NB4 (cell line): ENCODE measurements at places on chromosomes 1 and 21.

DNA sequence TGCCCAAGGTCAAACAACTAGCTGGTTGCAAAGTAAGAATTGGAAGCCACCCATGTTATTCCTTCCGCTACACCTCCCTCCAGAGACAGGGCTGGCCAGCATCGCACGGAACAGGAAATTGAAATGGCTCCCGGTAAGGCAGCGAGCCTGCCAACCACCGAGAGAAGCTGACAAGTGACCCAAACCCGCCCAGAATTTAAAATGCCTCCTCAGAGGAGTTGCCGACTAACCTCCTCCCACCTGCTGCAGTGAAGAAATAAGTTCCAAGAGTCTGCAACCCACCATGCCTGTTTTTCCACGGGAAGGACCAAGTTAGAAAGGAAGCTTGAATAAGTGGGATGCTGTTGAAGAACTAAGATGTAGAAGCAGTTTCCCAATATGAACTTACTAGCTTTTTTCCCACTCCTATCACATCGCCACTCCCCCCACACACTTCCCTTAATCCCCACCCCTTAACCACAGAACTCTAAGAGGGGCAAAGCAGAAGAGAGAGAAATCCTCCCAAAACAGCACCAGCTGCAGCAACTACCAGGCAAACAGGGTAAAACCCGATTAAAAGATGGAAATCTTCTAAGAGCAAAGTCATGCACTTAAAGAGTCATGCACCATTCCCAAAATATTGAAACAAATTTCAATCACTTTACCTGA, 78.6 kb downstream of the TIAM1 start:
- no peak for DNase-seq

- no peak for DNase-seq
Observed at GRCh38 chr1:58431901-58432620, 114.5 kb downstream of the OMA1 start.

GRCh38 chr21:33189237-33189636, 40.5 kb upstream of the IFNAR2 start:
- no peak for DNase-seq

- DNase-seq, result no peak
Observed at GRCh38 chr1:22142315-22143064, 407 bp downstream of the WNT4 start.

DNA sequence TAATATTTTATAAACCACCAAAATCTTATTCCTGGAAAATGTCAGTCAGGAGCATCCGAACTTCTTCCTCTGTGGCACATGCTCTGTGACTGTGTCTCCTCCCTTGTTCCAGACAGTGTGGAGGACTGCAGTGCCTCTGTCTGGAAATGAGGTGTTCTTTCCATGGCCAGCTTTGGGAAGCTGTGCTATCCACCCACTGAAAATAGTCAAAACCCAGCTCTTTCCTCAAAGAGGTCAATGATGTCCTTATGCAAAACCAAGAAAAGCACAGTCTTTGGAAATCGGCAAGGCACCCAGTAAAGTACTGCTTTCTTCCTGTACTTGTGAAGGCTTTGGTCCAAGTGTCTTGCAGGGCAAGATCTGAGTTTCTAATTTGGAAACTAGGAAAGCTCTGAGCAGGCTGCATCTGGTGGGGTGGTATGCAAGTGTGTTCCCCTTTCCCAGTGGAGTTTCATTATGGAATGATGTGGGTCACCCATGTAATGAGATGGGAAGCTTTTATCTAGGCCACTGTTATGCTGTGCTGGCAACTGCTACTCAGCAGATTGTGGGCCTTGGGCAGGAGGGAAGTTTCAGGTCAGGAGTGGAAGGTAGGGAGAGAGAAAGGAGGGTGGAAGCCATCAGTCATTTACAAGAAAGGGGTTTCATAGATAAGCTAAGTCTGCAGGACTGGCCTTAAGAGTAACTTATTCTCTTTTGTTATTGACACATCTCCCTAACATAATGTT, 6.0 kb downstream of the KIAA0040 start:
- no peak for DNase-seq

DNA sequence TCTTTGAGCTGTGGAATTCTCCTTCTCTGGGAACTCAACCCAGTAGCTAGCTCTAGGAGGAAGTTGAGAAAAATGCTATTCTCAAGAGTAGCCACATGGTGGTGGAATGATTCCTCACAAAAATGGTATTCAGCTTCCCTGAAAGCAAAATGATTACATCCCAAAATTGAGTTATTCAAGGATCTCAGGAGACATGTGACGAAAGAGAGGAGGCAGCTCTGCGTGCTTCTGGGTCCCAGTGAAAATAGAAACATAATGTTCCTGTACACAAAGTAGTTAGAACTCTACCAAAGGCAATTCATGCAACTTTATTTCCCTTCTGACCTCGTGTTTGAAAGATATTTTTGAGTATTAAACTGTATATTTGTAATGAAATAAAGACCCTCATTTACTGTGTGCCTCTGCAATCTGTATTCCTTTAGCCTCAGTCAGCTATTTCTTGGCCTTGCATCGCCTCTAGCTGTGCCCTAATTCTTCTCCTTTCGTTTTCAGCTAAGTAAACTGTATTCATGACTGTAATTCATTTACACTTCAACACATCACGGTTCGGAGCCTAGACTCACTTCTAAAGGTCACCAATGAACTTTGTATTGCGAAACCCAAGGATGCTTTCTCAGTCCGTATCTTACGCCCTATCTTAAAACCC, 167.3 kb downstream of the FASLG start:
- DNase-seq, result peak; percentile 55

DNA sequence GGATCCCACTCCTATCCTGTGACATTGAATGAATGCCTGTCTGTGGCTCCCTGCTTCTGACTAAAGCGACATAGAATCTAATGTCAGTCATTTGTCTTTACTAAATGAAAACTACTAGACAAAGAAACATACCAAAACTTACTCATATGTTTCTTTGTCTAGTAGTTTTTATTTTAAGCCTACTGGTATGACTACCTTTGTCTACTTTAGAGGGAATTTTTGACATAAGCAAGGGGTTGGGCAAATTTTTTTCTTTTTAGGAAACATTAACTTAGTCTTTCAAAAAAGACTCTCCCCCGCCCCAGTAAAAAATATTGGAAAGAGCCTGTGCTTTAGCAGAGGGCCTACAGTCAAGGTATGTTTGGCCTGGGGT, 4.9 kb downstream of the NEK7 start:
- no peak for DNase-seq

GRCh38 chr1:111707906-111708305, 31.3 kb downstream of the INKA2 start:
- no peak for DNase-seq

DNA sequence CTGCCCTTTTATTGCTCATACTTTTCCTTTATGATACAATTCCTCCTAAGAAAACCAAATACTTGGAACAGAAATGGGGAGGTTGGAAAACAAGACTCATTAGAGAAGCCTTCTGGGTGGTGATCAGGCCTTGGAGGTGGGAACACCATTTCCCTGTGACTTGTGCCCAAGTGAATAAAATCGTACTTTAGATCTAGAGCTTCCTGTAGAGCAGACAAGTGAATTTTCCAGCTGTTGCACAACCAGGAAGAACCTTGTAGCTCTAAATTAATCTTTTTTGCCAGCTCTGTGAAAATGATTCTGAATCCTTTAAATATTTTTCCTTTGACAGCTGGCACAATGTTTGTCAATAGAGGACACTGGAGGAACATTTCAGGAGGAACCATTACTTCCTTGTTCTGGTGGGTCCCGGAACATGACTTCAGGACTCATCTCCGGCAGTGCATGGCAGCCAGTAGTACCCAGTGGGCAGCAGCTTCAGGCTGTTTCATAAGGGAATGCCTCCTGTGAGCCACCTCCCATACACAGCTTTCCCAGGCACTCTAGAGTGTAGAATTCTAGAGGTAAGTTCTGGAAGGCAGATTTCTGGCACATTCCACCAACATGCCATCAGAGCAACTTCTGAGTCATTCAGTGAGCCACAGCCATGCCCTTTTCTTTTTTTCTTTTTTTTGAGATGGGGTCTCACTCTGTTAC, 5.5 kb upstream of the SNAPIN start:
- DNase-seq, result no peak

DNA sequence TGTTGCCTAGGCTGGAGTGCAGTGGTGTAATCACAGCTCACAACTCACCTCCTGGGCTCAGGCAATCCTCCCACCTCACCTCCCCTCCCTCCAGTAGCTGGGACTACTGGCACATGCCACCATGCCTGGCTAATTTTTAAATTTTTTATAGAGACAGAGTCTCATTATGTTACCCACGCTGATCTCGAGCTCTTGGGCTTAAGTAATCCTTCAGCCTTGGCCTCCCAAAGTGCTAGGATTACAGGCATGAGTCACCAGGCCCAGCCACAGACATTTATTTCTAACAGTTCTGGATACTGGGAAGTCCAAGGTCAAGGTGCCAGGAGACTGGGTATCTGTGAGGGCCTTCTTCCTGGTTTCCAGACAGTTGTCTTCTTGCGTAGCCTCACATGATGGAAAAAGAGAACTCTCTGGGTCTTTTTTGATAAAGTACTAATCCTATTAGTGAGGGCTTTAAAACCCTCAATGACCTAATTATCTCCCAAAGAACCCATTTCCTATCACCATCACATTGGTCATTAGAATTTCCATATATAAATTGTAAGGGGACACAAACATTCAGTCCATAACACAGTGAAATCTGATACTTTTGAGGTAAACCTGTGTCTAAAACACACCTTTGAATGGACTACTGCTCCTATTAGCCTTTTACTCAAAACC, 67.9 kb downstream of the PHACTR4 start:
- DNase-seq, result peak; percentile 33

- no peak for DNase-seq
Observed at GRCh38 chr1:154951901-154952657, 3.8 kb downstream of the PBXIP1 start.

DNA sequence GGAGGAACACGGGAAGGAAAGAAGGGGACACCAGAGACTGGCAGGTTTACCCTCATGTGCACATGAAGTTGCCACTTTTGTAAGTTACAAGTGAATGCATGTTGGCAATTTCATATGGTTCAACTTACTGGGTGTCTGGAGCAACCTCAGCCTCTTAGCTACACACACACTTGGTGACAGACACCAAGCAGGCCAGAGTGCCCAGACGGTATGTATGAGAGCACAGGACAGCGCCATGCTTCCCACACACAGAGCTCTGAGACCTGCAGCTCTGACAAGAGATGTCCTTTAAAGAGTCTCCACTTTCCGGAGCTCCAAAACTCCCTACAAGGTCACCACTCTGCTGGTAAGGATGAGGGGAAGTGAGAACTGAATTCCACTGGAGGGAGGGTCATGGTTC, 1.9 kb upstream of the TRABD2B start:
- no peak for DNase-seq
